Stimulated activated CD4-positive, alpha-beta T cell treated with anti-CD3 and anti-CD28 coated beads, Interleukin-1b, Interleukin-23, amount 100 ng/mL, for 24 hours (primary cell): ENCODE measurements at places on chromosomes 13 and 19.

DNA sequence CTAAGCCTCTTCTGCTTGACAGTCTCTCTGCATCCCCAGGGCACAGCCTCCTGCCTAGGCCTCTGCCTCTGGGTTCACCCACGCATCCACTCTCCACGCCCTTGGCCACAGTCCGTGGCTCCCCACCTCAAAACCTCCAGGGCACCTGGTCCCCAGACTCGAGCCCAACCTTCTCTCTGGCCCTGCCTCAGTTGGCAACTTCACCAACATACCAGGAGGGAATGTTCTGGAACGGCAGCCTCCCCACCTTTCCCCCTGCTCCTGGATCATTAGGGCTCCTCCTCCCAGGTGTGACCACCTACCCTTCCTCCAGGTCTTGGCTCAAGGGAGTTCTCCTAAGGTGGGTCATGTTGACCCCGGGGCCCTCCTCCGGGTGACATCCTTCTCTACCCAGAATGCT, 69.1 kb downstream of the SOX1 start:
- no peak for DNase-seq

- DNase-seq, result no peak
These were observed 114.0 kb upstream of the KL start for GRCh38 chr13:32902029-32902780.

GRCh38 chr19:58038688-58039204, 4.9 kb downstream of the ZSCAN1 start:
- DNase-seq, result no peak

- DNase-seq, result no peak
These were observed 128.2 kb downstream of the SLITRK1 start for GRCh38 chr13:83753912-83754624.

DNA sequence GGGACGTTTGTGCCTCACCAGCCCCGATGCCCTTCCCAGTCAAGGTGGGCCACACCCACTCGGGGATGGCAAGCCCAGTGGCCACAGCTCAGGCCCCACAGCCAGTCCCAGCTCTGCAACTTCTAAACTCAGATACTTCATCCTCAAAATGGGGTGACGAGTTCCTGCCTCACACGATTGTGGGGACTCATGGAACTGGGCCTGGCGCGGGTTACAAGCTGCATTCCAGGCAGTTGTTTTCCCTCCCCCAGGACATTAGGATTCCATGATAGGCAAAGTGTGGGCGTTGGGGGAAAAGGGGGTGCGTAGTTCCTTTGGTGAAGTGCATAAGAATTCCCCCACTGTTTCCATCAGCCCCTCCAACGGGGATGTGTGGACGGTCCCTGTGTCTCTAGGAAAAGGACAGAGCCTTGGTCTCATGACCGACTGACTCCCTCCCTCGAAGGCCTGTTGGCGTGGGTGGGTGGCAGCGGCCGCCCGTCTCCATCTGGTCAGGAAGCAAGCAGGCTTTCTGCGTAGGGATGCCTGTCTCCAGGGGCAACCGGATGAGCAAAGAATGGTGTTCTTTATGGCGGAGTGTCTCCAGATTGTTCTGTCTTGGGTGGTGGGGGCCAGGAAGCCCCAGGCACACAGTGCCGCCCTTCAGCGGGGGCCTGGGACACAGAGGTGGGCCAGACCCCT, 21.1 kb upstream of the NPAS1 start:
- DNase-seq, result no peak
